ENCODE measurements at places on chromosomes 6 and 20.

GRCh38 chr6:32854376-32855178 is 585 bp downstream of the PSMB9 start:
- peak; percentile 76 for DNase-seq

- no peak for DNase-seq
Measured at GRCh38 chr20:60627751-60628565, 624.1 kb upstream of the CDH4 start.

- no peak for DNase-seq
Measured at GRCh38 chr6:119129148-119129967, 50.9 kb upstream of the FAM184A start.

DNA sequence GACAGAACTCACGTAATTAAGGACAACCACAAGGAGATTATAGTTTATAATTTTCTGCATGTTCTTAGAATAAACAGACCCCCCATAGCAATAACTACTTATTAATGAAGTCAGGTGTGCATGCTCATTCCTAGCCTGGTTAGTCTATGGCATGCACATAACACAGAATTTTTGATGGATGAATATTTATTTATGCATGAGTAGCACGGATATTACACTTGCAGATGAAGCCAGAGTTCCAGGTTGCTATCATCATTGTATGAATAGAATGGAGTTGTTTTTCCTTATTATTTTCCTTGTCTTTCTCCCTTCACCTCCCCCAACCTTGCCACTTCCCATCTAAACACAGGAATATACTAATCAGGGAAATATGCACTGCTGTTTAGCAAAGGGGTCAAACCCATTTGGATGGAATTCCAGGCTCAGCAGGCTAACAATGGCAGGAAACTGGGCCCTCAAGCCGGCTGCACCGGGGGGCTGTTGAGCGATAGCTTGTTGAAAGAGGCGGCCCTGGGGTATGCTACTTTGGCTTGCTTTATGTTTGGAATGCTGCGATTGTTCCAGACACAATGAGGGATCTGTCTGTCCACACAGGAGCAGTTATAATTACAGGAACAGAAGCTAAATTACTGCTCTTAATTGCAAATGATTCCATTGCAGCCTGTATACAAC is 112.6 kb downstream of the TMEM170B start:
- DNase-seq = no peak

DNA sequence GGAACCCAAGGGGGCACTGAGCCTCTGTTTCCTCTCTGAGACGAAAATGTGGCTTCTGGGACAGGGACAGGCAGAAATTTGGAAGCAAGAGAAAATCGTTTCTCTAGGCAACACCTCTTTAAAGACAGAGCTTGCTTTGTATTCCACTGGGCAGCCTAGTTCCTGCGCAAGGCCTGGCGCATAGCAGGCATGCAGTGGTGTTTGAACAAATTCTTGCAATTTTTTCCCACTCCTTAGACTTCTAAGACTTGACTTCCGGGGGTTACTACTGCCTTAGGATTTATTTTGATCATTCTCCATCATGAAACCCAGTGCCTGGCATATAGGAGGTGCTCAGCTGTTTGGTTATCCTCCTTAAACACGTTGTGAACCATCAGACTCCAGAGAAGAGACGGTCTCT is 249.0 kb upstream of the KCNG1 start:
- DNase-seq = no peak

DNA sequence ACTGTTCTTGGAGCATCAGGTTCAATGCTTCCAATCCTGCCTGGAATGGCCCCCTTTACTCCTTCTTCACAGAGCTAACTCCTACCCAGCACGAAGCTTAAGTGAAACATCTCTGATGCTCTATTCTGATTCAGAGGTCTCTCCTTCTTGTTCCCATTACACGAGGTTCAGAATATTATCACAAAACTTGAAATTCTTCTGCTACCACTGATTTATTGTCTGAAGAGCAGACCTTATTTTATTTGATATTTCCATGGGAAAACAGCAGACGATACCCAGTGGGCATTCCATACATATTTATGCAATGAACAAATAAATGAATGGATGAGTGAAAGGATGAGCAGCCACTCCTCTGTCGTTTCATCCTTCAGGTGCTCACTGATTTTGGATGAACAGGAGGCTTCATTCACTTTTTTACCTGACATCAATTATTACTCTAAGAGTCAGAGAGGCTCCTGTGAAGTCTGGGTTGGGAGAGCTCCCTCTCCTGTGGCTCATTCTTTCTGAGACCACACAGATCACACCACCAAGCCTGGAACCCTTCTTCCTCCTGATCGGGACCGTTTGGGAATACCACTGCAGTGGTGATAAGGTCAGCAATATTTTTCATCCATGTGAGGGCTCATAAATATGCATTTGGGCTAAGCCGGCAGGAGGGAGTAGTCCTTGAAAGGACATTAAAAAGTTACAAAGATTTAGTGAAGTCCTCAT is 25.8 kb downstream of the SMLR1 start:
- DNase-seq = no peak

DNA sequence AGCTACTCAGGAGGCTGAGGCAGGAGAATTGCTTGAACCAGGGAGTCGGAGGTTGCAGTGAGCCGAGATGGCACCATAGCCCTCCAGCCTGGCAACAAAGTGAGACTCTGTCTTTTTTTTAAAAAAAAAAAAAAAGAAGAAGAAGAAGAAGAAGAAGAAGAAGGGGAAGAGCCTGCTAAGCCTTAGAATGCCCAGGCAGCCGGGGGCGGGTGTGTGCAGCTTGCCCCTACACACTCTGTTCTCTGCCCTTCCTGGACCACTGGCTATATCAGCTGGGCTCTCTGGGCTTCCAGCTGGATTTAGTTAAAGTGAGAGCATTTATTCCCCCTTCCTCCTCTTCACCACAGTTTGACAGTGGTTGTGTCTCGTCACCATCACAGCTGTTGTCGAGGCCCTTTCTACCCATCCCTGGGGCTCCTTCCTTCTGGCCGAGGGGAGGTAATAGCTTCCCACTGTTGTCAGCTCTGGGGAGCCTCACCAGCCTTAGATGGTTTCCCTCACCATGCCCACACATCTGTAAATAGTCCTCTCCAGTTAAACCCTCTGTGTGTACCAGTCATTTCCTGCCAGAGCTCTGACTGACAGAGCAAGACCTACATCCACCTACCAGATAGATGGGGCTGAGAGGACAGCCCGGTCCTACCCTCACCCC is 77.6 kb downstream of the TRERF1 start:
- no peak for DNase-seq

DNA sequence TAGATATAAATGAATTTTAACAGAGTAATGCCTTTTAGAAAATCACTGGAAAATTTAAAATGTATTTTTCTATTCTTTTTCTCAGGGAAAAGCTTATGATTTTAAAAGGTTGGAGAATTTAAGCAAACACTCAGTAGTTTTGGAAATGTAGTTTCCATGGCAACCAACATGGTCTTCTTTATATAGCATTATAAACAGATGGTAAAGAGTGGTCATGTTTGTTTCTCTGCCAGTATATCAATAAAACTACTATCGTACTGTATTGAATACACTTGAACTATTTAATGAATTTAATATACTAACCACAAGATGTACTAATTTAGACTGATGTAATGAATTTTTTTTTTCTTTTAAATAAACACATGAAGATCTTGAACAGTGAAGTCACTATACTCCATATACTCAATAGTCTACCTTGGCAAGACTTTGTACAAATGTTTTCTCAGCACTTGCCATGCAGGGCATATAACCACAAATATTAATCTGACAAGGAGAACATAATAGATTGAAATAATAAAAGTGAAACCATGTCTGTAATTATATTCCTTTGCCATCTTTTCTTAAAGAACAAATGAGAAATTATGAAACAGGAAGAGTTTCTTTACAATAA is 105.5 kb downstream of the PDSS2 start:
- DNase-seq = no peak

GRCh38 chr6:47787620-47788497 is 6.0 kb downstream of the OPN5 start:
- DNase-seq = no peak

- DNase-seq = no peak
Measured at GRCh38 chr6:35080821-35081425, 60.2 kb downstream of the TCP11 start.

GRCh38 chr20:57683881-57684807 is 25.7 kb downstream of the PMEPA1 start:
- no peak for DNase-seq

DNA sequence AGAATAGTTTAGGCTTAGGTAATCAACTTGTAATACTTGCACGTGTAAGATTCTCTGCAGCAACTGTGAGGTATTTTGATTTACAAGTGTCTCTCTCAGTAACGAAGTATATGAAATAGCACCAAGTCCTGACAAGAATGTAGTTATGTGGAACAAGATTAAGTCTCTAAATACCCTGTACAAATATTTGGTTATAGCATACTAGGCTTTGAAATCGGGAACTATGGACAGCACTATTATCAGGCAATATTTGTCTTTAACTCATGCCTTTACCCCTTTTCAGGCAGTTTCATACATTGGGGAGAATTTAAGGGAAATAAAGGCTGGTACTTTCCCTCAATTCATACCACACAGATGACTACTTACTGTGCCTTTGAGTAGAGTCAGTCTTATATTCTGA is 93.2 kb downstream of the GRIK2 start:
- DNase-seq = no peak

GRCh38 chr6:45727228-45727627 is 288.4 kb downstream of the CLIC5 start:
- no peak for DNase-seq

GRCh38 chr20:58103517-58103904 is 124.9 kb downstream of the ANKRD60 start:
- DNase-seq = no peak

DNA sequence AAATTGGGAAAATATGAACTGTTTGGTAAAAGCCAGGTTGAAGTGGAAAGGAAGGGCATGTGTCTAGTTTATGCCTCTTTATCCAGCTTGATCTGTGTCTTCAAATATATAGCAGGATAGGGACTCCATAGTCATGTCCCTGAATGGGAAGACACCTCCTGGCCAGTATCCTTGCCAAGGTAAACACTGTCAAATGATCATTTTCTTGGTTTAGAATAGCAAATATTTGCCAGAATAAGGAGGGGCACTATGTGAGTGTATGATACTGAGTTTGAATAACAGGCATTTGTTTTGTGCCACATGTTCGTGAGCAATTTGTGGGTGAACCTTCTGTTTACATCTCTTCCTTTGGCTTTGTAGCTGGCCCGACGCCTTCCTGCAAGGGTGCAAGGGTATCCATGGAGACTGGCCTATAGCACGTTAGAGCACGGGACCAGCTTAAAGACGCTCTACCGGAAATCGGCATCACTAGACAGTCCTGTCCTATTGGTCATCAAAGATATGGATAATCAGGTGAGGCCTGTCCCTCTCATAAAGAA is 34.2 kb upstream of the HINT3 start:
- no peak for DNase-seq

DNA sequence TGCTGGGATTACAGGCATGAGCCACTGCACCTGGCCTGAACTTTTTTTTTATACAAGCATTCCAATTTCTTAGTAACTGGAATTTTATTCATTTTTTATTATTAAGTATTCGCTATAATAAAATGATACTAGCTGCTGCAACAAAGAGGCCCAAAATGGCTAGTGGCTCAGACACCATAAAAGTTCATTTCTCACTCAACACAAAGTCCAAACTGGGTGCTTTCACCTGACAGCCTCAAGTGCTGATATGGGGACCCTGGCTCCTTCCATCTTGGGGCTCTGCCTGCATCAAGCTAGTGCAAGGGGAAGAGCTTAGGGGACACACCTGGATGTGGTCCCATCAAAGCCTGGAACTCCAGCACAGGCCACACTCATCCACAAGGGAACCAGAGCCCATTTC is 12.2 kb upstream of the NOP56 start:
- DNase-seq = no peak

GRCh38 chr6:107634324-107635056 is 144.6 kb downstream of the SOBP start:
- DNase-seq = no peak

GRCh38 chr6:13877051-13877450 is 47.7 kb upstream of the RNF182 start:
- no peak for DNase-seq

DNA sequence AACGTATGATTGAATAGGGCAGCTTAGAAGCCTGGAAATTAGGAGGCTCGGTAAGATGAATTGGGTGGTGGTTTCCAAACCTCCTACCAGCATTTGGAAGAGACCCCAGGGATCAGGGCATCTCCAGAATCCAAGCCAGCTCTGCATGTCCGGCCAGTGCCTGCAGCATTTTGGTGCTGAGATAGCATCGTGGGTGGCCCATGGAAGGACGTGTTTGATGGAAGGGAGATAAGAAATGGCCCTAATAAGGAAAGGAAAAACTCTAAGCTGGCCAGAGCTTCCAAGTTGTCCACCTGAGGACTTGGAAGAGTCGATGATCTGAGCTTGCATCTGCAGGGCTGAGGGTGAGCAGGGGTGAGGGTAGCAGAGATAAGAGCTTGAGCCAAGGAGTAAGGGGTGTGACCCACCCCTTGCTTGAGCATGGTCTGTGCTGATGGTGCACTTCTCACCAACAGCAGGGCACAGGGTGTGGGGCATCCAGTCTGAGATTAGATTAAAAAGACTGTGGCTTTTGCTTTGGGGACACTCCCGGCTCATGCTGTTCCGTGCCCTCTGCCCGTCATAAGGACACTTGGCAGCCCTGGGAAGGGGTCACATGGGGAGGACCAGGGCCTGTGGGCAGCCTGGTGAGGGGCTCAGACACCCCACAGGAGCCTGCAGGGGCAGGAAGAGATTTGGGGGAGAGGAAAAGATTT is 213.2 kb downstream of the ERMARD start:
- DNase-seq = no peak

GRCh38 chr6:136627191-136627590 is 77.0 kb upstream of the MAP7 start:
- DNase-seq = no peak

GRCh38 chr6:47524136-47524845 is 46.7 kb downstream of the CD2AP start:
- DNase-seq = no peak

GRCh38 chr20:25300496-25301170 is 52.7 kb downstream of the PYGB start:
- DNase-seq = no peak

GRCh38 chr6:5359417-5359816 is 98.1 kb downstream of the FARS2 start:
- no peak for DNase-seq

GRCh38 chr20:53609491-53610445 is 16.1 kb upstream of the ZNF217 start:
- no peak for DNase-seq

DNA sequence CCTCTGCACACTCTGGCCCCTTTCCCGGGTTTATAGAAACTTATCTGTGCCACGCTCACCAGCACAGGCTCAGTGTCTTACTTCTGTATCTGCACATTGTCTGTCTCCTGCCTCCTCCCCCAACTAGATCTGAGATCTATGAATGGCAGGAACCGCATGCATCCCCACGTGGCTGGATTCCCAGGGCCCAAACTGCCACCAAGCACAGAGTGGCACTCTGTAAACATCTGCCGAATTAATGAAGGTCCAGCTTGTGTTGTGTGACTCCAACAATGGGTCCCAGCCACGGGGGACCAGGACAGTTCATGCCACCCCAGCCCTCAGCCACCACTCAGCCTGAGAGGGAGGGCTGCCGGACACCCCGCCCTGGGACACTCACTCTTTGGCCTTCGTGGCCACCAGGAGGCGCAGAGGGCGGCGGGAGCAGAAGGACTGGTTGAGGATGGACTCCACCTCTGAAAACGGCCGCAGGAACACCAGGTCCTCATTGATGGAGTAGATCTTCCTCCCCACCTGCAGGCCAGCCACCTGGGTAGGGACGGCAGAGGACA is 171.1 kb downstream of the PREX1 start:
- DNase-seq = peak; percentile 70

Measured in C1 segment of cervical spinal cord (tissue), 14 donors.